Caco-2 (cell line): ENCODE measurements at places on chromosomes 3 and 15. TPM values are rescaled to one million over a fixed set of nuclear protein-coding genes. Genes with fewer than 3 reads are reported as not detected.

CNTN4 gene
- total RNA-seq, result 51.3 and 59.7 TPM in 2 replicates

GNAT1 gene
- 0.50 TPM in 1 of 2 replicates, not detected in the other for total RNA-seq

OIP5 gene
- total RNA-seq, result 23.4 and 26.4 TPM in 2 replicates

GHSR gene
- total RNA-seq, result not detected in 2 replicates

GOLGA8G gene
- total RNA-seq, result not detected in 2 replicates

CP gene
- 5.0 and 6.8 TPM in 2 replicates for total RNA-seq

GOLGA6B gene
- not detected in 2 replicates for total RNA-seq

ZIC4 gene
- not detected in 2 replicates for total RNA-seq

STRIT1 gene
- not detected in 2 replicates for total RNA-seq

CDHR4 gene
- total RNA-seq, result not detected in 2 replicates

CEMIP gene
- total RNA-seq, result 0.07 TPM in 2 replicates

PLCH1 gene
- 2.8 and 3.1 TPM in 2 replicates for total RNA-seq

RSRC1 gene
- total RNA-seq, result 34.6 and 38.4 TPM in 2 replicates

DHX30 gene
- total RNA-seq, result 71.8 and 75.7 TPM in 2 replicates

EPHB1 gene
- total RNA-seq, result 2.3 and 4.6 TPM in 2 replicates
